Sciatic nerve (tissue), 2 donors: ENCODE measurements at places on chromosomes 12 and 14. TPM values are rescaled to one million over a fixed set of nuclear protein-coding genes. Genes with fewer than 3 reads are reported as not detected.

DNA sequence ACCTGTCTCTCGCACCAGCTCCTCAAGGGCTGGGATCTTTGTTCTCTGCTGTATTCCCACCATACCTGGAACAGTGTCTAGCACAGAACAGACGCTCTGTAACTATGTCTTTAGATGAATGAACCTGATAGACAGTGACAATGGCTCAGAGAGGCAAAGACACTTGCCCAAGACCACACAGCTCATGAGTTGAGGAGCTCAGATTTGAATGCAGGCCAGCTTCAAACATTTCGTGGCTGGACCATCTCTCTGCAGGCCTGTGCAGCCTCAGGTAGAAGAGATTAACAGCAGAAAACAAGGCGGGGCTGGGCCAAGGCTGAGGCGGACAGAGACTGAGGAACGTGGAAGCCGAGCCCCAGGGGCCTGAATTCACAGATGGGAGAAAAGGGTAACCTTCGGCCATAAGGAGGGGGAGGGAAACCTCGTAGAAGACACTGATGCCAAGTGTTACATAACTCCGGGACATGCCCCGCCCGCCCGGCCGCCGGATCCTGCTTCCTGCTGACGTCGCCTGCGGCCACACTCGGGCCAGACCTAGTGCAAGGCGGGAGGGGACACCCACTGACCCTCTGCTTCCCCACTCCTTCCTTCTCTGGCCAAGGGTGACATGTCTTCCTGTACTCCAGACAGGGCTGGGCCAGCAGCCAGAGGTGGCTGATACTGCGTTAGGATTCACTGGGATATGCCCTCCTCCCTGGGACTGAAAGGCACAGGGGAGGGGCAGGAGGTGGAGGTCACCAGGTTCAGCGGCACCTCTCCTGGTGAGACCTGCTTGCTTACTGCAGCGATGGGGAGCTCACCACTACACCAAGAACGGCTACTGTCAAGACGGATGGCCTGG lies 86.8 kb downstream of the RFLNA start:
- DNase-seq: peak; percentile 96

The RERGL gene
- 10.1 TPM for total RNA-seq

The SLC6A13 gene
- total RNA-seq: 0.85 TPM

DNA sequence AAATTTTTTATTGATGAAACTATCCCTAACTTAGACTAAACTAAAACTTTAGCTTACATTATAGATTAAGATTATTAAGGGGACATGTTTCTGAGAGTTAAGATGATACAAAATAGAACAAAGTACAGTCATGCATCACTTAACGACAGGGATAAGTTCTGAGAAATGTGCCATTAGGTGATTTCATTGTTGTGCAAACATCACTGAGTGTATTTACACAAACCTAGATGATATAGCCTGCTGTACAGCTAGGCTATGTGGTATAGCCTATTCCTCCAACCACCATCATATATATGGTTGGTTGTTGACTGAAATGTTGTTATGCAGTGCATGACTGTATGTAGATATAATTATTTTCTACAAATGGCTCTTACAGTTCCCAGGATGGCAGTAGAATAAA lies 46.5 kb downstream of the ATP6V1D start:
- no peak for DNase-seq

- DNase-seq: no peak
Measured at GRCh38 chr12:87160848-87161601, 868.2 kb downstream of the C12orf50 start.

The GYS2 gene
- 0.27 TPM for total RNA-seq

DNA sequence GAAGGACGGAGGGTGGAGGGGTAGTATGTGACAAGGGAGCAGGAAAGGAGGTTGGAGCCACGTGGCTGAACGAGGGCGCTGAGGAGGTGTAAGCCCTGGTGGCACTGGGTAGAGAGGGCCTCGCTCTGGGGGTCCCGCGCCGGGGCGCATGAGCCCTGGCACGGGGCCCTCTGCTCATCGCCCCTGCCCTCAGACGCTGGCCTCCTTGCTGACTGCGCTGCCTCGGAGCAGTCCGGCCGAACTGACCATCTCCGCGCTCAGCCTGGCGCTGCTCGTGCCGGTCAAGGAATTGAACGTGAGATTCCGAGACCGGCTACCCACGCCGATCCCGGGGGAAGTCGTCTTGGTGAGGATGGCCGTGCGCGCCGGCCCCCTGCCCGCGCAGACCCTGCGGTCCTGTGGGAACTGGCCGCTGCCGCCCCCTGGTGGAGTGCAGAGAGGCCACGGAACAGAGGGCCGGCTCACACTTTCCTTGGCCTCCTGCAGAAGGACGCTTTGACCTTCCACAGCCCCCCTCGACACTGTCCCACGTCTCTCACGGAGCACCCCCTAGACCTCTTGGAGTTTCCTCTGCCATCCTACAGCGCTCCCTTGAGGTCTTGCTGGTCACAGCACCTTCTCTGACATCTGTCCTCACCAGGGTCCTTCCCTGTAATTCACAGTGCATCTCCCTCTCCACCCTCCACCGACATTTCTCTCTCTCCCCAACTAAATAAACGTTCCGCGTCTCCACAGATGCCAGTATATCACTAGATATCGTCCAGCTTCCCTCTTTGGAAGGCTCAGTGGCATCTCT lies 10.5 kb downstream of the ARHGEF25 start:
- DNase-seq: peak; percentile 80

The LTBP2 gene
- total RNA-seq: 93.0 TPM

The BDKRB1 gene
- total RNA-seq: 3.6 TPM

DNA sequence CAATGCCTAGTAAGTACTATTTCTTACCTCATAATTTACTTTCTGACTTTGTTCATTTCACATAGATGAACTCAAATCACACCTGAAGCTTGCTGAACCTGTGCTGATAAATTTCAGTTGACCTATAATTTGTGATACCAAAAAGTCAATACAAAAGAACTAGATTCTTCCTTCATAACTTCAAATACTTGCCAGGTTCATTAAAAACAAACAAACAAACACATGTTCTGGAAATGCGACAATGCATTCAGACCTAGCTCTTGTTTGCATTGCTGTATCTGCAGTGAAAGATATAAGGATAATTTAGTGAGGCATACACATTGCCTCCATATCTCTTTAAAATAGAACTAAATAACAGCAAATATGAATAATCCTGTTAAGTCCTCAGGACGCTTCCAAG lies 221.3 kb downstream of the GXYLT1 start:
- DNase-seq: no peak

DNA sequence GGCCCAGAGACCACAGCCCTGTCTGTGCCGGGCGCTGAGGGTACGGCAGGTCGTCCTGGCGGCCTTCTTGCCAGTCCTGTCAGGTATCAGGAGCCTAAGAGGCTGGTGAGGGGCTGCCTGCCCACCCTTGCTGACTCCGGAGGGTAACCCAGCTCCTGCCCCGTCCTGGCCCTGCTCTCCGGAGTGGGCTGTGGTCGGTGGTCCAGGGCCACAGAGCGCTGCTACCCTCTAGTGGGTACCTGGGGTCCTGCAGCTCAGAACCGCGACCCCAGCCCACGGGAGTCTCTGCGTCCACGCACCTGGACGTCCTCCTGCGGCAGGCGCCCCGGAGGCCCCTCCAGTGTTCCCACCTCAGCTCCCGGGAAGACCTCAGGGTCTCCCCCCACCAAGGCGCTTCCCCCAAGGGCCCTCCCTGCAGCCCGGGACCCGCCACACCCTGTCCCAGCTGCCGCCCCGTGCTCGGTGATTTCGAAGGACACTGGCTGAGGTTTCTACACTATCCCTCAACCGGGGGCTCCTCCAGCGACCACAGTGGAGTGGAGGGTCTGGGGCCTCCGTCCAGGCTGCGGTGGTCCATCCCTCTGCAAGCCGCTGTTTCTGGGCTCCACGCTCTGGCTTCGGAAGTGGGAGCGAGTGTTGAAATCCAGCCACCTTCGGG lies 75.9 kb upstream of the FBRSL1 start:
- no peak for DNase-seq
